GM23338 (cell line): ENCODE measurements at places on chromosomes 3 and 15. TPM values are rescaled to one million over a fixed set of nuclear protein-coding genes. Genes with fewer than 3 reads are reported as not detected.

Gene RTP4
- not detected in 2 replicates for total RNA-seq

DNA sequence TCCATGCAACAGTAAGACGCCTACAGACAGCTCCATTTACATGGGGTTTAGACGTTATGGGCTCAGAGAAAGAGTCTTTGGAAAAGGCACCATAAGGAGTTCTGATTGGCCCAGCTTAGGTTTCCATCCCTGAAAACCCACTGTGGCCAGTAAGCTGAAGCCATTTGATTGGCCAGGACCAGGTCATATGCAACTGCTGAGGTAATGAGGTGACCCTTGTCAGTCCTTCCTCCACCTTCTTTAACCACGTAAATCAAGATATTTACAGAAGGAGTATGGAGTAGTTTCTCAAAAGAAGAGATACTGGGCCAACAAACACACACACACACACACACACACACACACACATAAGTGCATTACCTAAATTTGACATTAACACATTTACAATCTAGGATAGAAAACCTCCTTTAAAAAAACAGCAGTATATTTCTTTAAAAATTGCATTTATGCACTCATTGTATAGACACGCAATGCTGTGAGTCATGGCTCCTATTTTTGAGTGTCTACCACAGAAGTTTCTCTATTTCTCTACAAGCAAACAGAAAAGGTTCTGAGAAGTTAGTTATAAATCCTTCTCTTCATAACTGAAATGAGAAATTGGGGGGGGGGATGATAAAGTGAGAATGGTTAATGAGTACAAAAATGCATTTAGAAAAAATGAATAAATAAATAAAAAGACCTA, 16.3 kb upstream of the MB21D2 start:
- H3K4me3 ChIP-seq = no peak overlapping the region
- H3K27ac ChIP-seq = no peak overlapping the region
- no peak for DNase-seq
- H3K4me1 ChIP-seq = no peaks in the 10 kb centered on the region
- H3K36me3 ChIP-seq = no peaks in the 10 kb centered on the region
- no peaks in the 10 kb centered on the region for H3K27me3 ChIP-seq

GRCh38 chr3:150825192-150825915, 62.4 kb upstream of the SIAH2 start:
- DNase-seq = no peak
- no peaks in the 10 kb centered on the region for H3K36me3 ChIP-seq
- H3K4me1 ChIP-seq = no peaks in the 10 kb centered on the region; the same call in 1 of the 2 replicates

GRCh38 chr3:147669077-147669476, 259.9 kb downstream of the ZIC1 start:
- DNase-seq = no peak
- no peaks in the 10 kb centered on the region for H3K36me3 ChIP-seq
- no peak overlapping the region for H3K27ac ChIP-seq
- H3K4me1 ChIP-seq = no peaks in the 10 kb centered on the region
